T-helper 2 cell (primary cell): ENCODE measurements at places on chromosomes 3 and 15.

GRCh38 chr3:56856752-56857151, 55.0 kb upstream of the ARHGEF3 start:
- no peak for DNase-seq

DNA sequence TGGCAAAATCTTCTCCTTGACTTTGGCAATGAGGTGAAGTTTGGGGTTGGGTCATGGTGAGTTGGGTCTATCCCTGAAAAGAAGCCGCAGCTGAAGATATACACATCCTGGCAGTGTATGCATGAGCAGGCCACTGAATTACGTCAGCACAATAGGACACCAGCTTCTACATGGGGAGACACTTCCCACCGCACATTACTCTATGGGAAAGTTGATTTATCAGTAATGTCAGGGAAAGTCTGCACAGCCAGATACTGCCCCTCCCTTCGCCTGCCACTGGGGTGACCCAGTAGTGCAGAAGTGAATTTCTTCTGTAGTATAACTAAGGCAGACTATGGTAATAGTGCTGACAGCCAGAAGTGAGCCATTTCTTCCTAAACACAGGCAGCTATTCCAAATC, 245.0 kb downstream of the NTRK3 start:
- DNase-seq, result no peak

- DNase-seq, result no peak
Observed at GRCh38 chr15:37967788-37968187, 33.3 kb downstream of the TMCO5A start.

DNA sequence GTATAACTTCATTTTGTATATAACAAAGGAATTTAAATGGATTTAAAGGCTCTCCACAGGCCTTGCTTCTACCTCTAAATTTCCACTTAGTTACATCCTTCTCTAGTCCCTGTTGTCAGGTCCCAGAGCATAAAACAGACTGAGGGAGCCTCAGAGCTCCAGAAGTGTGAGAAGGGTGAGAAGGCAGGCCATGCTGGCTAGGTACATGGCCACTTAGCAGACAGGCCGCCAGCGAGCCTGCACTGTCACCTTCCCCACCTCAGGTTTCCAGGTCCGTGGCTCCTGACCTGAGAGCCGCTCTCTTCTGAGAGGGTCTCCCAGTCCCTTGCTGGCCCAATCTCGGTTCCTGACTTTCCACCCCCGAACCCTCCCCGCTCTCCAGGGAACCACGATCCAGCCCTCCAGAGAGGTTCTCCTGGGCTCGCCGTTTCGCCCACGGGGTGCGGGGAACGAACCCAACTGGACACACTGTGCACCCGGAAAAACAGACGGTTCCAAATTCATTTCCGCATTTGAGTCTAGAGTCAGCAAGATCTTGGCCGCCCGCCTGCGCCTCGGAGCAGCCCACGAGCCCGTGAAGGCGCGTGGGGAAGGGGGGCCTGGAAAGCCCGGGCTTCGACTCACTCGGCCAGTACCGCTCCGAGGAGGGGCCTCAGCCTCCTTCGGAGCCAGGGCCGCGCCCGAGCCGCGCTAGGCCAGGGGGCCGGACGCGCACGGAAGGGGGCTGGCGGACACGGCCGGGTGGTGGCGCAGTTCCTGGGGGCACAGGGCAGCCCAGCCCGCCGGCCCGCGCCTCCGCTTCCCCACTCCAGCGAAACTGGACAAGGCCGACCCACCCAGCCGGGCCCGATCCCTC, 16.7 kb upstream of the SOX2 start:
- DNase-seq, result no peak

DNA sequence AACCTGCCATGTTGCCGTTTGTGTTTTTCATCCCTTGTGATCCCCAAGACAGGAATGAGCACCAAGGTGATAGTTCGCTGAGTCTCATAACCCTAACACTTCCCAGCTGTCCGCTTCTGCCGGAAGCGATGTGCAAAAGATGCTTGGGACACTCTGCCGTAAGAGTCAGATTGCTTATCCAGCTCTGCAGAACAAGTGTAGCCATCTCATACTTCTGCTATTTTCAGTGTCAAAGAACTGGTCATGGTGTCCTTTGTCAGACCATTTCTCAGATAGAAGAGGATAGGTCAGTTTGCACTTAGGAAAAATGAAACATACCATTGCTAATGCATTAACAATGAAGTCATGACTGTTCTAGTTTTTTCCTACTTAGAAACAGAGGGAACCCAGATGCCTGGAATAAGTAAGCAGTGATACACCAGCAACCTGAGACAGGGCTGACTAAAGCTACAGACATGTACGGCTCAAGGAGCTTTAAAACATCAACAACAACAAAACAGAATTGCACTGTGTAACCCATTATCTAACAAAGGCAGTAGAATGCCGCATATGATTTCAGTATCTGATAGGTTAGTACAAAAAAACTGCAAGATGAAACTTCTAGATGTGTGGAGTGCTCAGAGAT, 134.0 kb upstream of the IL12A start:
- no peak for DNase-seq

- no peak for DNase-seq
Observed at GRCh38 chr3:5423523-5423922, 236.0 kb downstream of the EDEM1 start.

DNA sequence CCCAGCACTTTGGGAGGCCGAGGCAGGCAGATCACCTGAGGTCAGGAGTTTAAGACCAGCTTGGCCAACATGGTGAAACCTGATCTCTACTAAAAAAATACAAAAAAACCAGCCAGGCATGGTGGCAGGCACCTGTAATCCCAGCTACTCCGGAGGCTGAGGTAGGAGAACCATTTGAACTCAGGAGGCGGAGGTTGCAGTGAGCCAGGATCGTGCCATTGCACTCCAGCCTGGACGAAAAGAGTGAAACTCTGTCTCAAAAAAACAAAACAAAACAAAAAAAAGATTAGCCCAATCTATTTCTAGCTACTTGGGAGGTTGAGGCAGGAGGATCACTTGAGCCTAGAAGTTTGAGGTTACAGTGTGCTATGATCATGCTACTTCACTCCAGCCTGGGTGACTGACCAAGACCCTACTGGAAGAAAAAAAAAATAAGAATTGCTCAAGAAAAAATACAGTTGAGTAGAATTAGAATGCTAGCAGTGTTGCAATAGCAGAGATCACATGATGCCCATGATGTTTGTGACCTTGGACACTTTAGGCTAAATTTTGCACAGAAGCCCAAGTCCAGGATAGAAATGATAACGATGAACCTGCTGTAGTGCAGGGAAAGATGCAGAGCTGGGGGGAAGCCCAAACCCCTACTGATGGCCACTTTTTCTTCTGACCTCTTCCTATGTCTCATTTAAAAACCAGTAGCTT, 162.2 kb downstream of the LPP start:
- no peak for DNase-seq

DNA sequence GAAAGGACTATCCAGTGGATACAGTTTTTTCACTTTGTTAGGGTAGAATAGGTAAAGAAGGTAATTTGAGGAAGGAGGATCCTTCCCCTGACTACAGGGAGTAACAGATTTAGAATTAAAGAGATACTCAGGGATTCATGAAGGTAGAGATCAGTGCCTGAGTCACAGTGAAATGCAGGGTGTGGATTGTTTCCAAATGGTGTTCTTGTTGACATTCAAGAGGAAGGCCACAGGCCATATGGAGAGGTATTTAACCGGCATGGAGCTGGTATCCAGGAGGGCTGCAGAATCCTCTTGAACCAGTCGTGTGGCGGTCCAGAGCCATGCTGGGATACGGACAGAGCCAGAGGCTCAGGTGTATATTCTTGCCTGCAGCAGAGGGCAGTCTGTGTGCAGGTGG, 28.2 kb downstream of the GYG1 start:
- no peak for DNase-seq

- DNase-seq, result no peak
Observed at GRCh38 chr3:101950510-101950909, 101.2 kb downstream of the NFKBIZ start.

DNA sequence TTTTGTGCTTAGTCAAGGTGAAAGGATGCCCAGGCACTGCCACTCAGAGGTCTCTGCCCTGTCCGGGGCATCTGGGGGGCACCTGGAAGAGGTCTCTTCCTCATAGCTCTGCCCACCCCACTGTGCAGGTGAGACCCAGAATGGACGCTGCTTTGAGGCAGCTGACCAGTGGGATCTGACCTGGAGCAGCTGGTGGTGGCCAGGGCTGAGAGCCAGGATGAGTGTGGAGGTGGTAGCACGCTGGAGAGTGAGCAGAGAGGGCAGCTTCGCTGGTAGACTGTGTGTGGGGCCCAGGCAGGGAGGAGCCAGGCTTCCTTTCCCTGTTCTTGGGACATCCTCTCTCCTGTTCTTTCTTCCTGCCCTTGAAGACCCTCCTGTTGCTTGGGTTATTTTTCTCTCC, 32.2 kb upstream of the PLA2G4E start:
- no peak for DNase-seq

GRCh38 chr3:149933008-149933407, 37.7 kb downstream of the PFN2 start:
- DNase-seq, result no peak

- DNase-seq, result no peak
Observed at GRCh38 chr3:112030901-112031300, 3.6 kb upstream of the TMPRSS7 start.

GRCh38 chr3:33940149-33940548, 141.7 kb downstream of the PDCD6IP start:
- DNase-seq, result no peak

DNA sequence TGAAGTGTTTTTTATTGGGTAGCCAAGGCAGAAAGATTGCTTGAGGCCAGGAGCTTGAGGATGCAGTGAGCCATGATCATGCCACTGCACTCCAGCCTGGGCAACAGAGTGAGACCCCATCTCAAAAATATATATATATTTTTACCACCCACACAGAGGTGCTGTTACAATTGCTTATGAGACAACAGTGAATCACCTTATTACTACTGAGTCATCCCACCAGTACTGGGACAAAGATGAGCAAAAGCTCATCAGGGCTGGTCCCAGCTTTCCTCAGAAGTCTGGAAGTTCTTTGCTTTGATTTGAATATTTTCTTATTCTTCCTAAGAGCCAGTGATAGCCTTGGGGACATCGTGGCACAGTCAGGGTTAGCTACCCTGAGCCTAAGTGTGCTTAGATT, 207.7 kb downstream of the SOX2 start:
- DNase-seq, result no peak

- DNase-seq, result peak; percentile 26
Observed at GRCh38 chr15:52677593-52678467, 1.4 kb downstream of the ATOSA start.

- DNase-seq, result no peak
Observed at GRCh38 chr3:179769411-179770247, 116.8 kb downstream of the USP13 start.

- DNase-seq, result no peak
Observed at GRCh38 chr3:45224824-45225464, 1.1 kb downstream of the TMEM158 start.

DNA sequence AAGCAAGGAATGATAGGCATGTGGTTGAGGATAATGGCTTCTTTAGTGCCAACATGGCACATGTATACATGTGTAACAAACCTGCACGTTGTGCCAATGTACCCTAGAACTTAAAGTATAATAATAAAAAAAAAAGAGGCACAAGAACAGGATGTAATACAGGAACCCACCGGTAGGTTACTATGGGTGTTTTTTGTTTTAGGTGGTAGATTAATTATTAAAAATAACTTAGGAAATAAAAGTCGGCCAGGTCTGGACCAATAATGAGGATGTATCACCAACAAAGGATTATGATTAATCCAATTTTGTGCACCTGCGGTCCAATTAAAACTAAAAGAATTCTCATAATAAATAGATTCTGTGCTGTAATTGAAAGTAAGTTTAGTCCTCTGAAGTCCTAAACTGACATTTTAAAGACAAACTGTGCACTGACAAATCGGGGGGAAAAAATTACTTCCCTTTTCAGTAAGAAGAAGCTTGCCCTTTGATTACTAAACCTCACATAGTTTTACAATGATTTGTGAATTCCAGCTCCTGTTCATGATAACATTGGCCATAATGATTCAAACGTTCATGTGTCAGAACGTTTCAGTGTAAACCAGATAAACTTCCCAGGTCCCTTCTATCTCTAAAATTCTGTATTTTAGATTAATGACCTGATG, 62.2 kb downstream of the CASR start:
- DNase-seq, result no peak

DNA sequence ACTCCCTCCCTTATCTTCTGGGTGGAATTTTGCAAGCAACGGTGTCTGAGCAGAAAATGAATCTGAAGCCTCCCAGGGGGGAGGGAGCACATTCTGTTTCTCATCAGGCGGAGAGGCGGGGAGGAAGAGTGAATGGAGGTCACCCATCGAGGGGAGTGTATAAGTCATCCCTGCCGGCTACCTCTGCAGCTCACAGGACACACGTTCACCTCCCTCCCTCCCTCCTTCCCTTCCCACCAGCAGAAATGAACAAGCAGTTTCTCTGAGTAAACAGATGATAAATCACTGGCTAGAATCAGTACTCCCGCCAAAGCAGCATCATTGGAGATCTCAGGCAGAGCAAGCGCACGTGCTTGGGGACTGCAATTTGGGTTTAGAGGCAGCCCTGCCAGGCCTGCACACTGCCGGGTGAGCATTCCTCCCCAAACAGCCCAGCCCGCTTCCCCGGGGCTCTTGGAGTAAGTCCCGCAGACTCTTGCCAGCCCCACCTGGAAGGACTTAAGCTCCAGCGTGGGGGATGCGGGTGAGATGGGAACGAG, 38.3 kb downstream of the CPN2 start:
- no peak for DNase-seq

GRCh38 chr3:79097964-79098660, 669.7 kb downstream of the ROBO1 start:
- no peak for DNase-seq

DNA sequence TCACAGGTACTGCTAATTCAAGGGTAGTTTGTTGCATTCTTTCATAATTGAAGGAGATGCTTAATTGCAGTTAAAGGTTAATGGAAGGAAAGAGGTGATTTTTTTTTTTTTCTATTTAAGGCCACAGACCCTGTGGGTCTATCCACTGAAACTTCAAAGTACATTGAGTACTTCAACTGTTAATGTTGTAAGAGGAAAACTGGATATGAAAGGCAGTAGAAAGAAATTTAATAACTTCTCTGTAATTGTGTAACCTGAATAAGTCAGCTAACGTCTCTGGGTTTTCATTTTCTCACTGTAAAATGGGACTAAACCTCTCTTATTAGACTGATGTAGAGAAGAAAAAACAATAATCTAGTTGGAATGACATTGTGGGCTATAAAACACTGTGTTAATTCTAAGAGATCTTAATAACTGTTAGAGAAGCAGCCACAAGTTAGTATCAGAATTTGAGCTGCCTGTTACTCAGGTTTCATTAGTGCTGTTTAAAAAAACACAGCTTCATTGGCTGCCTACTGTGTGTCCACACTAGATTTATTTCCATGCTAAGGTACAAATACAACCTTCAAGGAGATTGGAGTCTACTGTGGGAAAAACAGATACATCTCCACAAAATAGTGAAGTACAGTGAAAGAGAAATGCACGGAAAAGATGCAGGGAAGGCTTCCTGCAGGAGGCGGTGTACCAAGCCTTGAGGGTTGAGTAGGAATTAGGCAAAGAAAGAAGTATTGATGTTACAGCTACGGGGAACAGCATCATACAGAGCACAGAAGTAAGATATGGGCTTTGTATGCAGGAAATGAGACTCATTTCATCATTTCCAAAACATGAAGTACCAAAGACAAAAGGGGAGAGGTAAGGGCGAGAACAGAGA, 483.6 kb downstream of the TAFA4 start:
- DNase-seq, result no peak
